ENCODE measurements at places on chromosomes 12 and 14.

- DNase-seq: no peak
These were observed 14.7 kb downstream of the TUBA1A start for GRCh38 chr12:49174218-49174617.

GRCh38 chr14:90519262-90519920, 122.6 kb downstream of the CALM1 start:
- no peak for DNase-seq

DNA sequence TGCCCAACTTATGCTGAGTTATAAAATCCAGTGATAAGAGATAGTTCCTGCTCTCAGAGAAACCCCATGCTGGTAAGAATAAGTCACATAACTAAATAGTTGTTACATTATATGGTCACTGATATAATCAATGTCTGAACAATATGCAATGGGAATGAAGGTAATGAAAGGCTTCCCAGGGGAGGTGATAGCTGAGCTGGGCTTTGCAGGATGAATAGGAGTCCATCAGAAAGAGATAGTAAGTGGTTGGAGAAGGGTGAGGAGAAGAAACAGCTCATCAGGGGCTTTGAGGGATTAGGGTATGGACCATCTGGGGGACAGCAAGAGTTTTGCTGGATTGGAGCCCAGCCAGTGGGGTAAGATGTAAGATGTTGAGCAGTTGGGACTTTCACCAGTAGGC, 266.7 kb upstream of the CRY1 start:
- no peak for DNase-seq

DNA sequence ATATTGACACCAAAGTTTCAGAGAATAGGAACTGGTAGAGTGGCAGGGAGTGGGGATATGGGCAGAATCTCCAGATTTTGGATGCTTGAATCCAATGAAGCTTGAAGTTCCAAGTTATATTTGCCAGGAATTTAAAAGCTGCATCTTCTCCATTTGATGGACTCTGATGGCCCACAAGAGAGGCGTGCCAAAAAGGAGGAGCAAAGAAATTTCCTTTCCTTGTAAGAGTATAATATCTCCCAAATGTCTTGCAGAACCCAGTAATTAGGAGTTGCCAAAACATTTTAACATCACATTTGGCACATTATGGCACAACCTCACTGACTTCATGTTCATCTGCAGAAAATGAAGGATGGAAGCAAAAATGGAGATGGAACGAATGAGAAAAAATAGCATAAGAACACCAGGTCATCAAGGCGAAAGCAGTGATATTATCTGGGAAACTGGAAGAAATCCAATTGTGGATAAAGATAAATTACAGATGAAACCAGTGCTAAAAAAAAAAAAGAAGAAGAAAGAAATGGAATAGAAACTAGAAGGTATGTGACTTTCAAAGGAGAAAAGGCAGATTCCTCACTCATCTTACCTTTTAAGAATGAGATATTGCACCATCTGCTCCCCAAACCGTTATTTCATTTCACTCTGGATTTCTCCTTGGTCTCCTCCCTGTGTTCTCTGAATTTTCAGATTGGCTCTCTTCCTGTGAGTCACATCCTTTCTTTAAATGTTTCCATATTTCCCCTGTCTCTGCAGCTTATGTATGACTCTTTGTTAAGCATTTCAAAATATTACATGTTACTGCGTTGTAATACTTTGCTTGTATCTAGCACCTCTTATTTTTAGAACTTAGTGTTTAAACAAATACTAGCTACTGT, 13.5 kb upstream of the FLRT2 start:
- DNase-seq: peak; percentile 81

GRCh38 chr12:1217191-1217949, 226.3 kb downstream of the ERC1 start:
- peak; percentile 38 for DNase-seq

DNA sequence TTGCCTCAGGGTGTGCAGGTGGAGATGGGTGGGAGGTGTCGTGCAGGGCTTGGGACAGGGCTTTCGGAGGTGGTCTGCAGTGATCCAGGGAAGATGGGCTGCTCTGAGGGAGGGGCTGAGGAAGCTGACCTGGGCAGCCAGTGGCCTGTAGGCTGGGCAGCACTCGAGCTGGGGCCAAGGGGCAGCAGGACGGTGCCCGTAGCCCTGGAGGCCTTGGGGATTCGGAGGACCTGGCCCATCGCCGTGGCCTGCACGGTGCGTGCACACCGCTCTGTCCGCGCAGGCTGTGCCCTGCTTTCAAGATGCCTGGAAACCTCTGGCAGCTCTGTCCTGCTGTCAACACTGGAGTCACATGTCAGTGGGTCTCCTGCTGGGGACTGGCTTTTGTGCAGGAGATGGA, 9.1 kb downstream of the PACS2 start:
- DNase-seq: no peak

DNA sequence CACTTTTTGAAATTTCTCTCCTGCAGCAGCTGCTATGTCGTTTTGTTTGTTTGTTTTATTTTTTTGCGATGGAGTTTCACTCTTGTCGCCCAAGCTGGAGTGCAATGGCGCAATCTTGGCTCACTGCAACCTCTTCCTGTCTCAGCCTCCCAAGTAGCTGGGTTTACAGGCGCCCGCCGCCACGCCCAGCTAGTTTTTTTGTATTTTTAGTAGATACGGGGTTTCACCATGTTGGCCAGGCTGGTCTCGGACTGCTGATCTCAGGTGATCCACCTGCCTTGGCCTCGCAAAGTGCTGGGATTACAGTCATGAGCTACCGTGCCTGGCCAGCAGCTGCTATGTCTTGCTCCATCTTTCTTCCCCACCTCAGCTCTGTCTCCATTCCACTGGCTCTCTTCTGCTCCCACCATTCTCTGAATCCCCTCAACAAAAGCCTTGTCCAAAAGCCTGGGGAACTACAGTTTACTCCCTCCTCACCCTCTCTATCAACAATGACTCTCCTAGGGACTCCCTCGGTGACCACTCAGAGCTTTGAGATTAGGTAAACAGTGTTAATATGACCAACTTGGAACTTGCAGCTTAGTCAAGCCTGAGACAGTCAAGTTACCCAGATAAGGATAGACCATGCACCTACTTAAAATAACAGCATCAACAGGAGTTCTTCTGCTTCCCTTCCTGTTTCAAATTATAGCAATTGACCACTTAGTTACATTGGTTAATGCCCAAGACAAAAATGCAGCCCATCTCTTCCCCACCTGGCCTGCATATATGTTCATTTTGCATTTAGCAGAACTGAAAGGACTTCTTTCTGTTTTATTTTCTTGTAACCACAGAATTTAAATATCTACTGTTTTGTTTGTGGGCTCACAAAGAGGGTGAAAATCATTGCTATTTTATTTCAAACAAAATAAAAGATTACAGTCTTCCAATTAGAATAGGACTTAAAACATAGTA, 189.0 kb upstream of the AMIGO2 start:
- no peak for DNase-seq

DNA sequence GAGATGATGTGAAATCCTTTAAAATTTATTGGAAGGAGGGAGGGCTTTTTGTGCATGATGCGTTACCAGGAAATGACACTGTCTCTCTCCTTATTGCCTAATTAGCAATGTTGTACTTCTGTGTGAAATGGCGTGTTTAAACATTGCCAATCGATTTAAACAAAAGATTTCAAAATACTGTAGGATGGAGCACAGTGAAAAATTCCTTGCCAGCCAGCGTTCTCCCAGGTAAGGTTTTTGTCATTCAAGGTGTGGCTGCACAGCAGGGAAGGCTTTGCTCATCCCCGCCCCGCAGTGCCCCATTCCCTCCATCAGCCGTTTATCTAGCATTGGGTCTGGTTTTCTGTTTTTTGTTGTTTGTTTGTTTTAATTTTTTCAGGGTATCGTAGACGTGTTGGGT, 137.3 kb downstream of the CACNA1C start:
- DNase-seq: no peak

DNA sequence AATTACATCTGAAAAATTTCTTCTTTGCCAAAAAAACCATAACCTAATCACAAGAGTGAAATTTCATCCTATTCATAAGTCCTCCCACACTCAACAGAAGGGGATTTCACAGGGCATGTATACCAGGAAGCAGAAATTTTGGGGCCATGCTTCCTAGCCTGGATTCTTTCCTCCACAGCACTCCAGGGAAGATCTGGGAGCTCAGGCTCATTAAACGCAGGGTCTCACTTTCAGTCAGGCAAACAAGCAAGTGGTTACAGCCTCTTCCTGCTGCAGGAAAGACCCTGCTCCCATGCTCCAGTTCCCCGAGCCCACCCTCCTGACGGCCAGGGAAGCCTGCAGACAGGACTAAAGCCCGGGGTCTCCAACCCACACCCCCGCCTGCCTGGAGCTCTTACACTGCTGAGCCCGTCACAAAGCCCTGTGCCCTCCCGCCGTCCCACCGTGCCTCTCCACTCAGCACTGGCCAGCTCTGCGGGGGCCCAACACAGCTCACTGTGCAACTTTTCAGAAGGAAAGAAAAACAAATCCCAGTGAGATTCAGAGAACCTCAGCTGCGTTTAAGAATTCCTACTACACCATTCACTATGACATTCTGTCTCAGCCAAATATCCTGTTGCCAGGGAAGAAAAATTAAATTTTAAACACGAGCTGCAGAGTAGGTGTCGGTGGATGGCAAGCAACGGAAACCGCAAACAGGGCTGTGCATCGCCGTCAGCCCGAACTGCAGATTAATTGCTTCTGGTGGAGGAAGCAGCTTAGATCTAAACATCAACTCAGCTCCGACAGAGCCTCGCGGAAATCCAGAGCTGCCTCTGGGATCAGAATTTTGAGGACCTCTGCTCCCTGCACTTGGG, 106.7 kb upstream of the SFSWAP start:
- no peak for DNase-seq

- DNase-seq: peak; percentile 88
These were observed 26.9 kb downstream of the GCN1 start for GRCh38 chr12:120167529-120168095.

- no peak for DNase-seq
These were observed 9.5 kb upstream of the SAV1 start for GRCh38 chr14:50677527-50678063.

DNA sequence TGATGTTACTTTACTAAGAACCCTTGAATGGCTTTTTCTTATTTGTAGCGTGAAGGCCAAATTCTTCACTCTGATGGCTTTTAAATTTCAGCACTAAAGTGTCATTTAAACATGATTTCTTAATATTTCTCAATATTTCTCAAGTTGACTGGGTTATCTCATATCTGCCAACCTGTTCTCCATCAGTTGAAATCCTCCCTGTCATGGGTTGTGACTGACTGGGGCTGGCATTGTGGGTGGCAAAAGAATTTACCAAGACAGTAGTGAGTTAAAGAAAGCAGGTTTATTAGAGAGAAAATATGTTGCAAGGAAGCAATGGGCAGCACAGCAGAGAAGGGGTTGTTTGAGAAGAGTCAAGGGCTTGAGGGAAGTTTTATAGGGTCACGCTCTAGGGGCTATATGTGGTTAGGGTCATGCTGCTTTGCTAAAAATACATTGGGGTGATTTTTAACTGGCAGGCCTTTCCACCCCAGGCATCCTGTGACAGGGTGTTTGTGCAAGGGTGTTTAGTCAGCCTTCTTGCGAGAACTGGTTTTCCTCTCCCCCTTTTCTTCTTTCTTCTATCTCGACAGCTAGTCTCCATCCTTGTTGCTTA, 232.8 kb upstream of the SEL1L start:
- DNase-seq: no peak

DNA sequence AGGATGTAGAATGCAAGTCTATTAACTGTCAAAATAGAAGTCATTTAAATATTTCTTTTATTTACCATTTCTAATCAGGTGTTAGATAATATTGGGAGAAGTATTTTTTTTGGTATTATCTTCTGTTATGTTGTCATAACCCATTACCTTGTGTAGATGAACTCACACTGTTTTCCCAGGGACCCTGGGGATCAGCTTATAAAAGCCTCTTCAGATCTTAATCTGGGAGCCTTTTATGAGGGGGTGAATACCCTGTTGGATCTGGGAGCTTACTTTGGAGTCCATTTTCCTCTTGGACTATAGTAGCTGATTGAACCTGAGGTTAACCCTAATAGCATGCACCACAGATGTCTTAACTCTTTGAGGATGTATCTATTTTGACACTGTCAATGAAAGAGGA, 176.3 kb upstream of the ATP2B1 start:
- DNase-seq: peak; percentile 33

GRCh38 chr14:77421201-77421600, 2.1 kb downstream of the NOXRED1 start:
- no peak for DNase-seq

- no peak for DNase-seq
These were observed 32.4 kb downstream of the STXBP6 start for GRCh38 chr14:25017562-25017961.

DNA sequence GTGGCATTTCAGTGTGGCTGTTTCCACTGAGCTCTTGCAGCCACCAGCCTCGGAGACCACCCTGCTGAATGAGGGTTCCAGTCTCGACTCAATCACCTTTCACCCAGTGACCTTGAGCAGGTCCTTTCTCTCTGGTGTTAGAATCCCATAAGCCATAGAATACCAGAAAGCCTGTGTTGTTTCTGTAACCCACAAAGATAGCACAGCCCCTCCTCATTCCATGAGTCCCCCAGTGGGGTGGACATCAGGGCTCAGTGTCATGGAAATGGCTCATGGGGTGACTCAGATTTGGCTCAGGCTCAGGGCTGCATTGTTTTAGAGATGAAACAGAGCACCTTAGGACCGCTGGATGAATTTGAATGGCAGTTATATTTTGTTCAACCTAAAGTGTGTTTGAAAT, 171.5 kb downstream of the PTPN11 start:
- DNase-seq: no peak

DNA sequence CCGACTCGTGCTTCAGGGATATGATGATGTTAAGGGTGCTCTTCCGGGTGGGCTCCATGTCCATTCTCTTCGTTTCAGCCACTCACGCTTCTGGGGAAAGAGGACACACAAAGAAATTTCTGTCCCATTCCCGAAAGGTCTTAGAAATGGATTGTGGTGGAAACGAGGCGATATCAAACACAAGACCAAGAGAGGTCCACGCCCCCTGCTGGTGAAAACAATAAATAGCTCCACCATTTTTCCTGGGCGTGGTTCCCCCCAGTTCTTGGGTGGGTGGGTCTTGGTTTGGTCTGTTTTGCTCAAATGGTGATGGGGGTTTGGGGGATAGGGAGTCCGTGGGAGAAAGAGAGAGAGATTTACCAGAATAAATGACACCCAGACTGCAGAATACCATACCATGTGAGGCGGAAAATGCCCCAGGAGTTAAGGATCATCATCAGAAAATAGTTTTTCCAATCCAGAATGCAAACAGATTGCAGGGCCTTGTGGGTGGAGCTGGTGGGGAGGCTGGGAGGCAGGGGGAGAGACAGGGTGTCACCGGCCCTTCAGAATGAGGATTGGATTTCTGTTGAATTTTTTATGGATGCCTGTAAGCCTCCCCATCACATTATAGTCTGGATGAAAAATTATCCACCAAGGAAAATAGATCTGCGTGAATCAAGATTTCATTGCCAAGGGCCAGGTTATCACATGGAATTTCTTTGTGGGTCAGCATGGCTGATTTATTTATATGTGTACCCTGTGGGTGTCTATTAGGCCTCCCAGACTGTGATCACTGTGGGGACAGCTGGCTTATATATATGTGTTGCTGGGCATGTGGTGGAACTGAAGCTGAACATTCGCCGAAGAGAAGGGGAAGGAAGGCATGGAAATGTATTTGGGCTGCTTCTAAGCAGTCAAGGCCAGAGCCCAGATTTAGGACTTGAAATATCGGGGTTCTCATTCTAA, 55.8 kb downstream of the SRRM4 start:
- DNase-seq: peak; percentile 54
